Fibroblast of skin of right quadriceps (primary cell): ENCODE measurements at places on chromosomes 6 and 20.

DNA sequence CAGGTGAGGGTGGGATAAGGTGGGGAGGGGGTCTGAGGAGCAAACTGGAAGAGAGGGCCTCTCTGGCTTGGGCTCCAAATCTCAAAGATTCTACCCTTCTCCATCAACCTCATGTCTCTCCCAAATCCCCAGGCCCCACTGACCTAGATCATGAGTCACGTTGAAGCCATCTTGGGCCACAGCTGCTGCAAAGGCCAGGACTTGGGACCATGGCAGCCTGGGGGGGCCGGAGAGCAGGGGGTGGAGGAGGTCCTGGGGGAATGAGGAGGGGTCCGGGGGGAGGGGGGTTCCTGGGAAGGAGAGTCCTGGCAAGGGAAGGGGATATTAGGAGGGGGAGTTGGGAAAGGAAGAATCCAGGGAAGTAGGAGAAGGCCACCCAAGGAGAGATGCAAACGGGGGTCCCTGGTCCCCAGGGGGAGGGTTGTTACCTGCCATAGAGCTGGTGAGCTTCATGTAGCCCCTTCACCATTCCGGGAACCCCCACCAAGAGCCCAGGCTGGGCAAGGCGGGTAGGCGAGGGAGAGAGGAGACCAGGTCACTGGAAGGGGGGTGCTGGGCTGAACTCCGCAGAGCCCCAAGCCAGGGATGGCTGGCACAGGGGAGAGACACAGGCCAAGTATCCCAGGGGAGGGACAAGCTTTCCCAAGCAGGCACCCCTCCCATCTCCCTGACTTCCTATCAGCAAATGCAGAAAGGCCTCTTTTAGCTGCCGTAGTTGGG lies 12.7 kb downstream of the GGT7 start:
- no peak for DNase-seq

- no peak for DNase-seq
Observed at GRCh38 chr6:158330016-158330415, 17.8 kb downstream of the TULP4 start.

GRCh38 chr6:150617062-150617461 lies 17.4 kb downstream of the PLEKHG1 start:
- no peak for DNase-seq

GRCh38 chr20:45372646-45373352 lies 5.3 kb downstream of the TP53TG5 start:
- no peak for DNase-seq
